Tracheal epithelial cell (primary cell): ENCODE measurements at places on chromosomes 1 and 21. TPM values are rescaled to one million over a fixed set of nuclear protein-coding genes. Genes with fewer than 3 reads are reported as not detected.

Gene CRNN
- total RNA-seq, result 0.72 and 0.85 TPM in 2 replicates

Gene SPRR2G
- not detected in 2 replicates for total RNA-seq

Gene GJA5
- 0.24 TPM in 1 of 2 replicates, not detected in the other for total RNA-seq

Gene LCE1E
- 0.24 TPM in 1 of 2 replicates, not detected in the other for total RNA-seq

Gene LCE3E
- total RNA-seq, result 0.48 TPM in 1 of 2 replicates, not detected in the other

Gene RBP7
- total RNA-seq, result 0.96 and 1.7 TPM in 2 replicates

Gene LRRN2
- total RNA-seq, result not detected in 2 replicates
